ENCODE measurements at places on chromosomes 1 and 21. TPM values are rescaled to one million over a fixed set of nuclear protein-coding genes. Genes with fewer than 3 reads are reported as not detected.

- peak; percentile 72 for DNase-seq
Measured at GRCh38 chr1:79262745-79263258, 256.3 kb upstream of the ADGRL4 start.

The SYT11 gene
- total RNA-seq: 0.40 TPM

DNA sequence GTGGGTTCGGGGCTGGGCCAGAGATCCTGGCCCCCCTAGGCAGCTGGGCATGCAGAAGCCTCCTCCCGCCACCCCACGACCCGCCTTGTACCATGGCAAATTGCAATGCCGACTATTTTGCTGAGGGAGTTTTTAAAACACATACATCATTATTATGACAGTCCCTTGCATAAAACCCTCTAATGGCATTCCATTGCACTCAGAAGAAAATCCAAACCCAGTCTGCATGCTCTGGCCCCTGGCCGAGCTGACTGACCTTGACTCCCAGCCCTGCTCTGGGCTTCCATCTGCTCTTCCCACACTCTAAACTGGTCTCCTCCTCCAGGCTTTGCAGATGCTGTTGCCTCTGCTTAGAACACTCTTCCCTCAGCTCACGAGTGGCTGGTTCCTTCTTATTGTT lies 28.0 kb downstream of the PADI2 start:
- DNase-seq: no peak

The ABCG1 gene
- total RNA-seq: 1.7 TPM

GRCh38 chr1:205972081-205972480 lies 28.8 kb upstream of the SLC26A9 start:
- no peak for DNase-seq

DNA sequence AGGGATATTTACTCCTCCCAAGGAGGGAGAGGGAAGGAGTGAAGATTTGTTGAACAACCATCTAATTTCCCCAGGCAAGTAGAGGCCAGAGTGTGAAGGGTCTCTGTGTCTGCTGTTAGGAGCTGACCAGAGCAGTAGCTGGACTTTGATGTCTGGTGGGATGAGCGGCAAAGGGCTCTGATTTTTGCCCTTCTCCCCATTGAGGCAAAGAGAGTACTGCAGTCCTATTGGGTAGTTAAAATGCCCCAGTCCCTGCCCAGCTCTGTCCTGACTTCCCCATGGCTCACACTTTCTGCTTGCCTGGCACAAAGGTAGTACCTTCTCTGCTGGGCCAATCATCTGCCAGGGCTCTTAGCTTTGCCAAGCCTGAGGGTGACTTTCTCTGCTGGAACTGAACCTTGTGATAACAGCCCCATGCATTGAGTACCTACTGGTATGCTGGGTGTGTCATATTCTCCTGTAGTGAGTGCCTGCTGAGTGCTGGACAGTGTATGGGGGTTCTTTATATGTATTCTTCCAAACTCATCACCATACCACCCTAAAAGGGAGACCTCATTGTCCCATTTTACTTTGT lies 64.0 kb upstream of the SELENON start:
- no peak for DNase-seq
